ENCODE measurements at places on chromosomes 5 and 9.

DNA sequence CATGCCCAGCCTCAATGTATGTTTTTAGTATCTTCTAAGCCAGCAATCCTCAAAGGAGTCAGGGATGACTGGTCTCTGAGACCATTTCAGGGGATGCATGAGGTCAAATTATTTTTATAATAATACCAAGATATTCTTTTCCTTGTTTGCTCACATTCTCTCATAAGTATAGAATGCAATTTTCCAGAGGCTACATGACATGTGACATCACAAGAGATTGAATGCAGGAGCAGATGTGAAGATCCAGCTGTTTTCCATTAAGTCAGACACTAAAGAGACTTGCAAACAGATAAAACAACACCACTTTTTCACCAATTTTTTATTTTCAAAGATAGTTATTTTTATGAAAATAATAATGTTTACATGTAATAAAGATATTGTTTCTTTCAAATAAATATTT, 22.0 kb upstream of the FREM1 start:
- DNase-seq = no peak

- DNase-seq = no peak
Observed at GRCh38 chr9:124760719-124761118, 10.4 kb downstream of the NR6A1 start.

- DNase-seq = no peak
Observed at GRCh38 chr5:55151923-55152842, 7.8 kb upstream of the GPX8 start.

DNA sequence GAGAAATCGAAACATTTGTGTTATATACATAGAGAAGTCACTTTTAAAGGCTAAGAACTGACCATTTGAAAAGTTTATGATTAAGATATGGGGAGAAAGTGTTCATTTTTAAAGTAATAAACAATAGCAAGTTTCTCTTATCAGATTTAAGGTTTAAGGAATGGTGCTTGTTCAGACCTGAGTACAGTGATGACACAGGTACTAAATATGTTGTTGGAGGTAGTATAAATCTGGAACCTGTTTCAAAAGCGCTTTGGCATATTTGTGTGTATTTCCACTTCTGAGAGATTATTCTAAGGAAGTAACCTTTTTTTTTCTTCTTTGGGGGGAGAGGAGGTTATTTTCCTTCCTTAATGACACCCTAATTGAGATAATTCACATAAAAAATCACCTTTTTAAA, 18.4 kb downstream of the CDC42SE2 start:
- DNase-seq = no peak

DNA sequence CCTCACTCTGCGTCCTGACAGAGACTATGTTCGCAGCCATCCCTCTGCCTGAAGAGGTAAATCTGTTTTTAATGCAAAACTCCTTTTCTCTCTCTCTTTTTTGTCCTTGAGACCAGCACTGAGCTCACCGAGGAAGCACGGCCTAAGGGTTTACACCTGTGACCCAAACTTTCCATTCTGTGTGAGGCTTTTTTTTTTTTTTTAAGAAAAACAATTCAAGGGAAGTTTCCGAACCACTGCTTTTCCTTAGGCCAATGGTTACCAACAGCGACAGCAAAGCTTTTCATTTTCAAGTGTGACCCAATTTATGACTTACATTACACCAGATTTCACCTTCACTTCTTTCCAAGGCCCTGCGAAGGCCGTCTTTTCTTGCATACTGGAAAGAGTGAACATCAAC, 205.9 kb downstream of the EFNA5 start:
- DNase-seq = no peak
